ENCODE measurements at places on chromosomes 5 and 9.

DNA sequence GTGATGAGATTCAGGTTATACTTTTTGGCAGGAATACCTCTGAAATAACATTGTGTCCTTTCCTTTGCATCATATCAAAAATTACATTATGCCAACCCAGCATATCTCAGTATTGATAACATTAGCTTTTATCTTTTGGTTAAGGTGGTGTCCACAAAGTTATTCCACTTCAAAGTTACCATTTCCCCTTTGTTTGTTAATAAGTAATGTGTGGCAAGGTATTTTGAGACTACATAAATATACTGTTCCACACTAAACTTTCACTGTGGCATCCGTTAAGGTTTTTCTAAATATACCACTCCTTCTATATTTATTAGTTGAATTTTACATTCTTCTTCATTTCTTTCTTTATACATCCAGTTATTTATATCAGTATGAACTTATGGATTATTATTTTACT is 14.1 kb upstream of the ARHGEF37 start:
- no peak for DNase-seq

- peak; percentile 85 for DNase-seq
Measured at GRCh38 chr9:84331119-84331809, 9.3 kb downstream of the SLC28A3 start.

DNA sequence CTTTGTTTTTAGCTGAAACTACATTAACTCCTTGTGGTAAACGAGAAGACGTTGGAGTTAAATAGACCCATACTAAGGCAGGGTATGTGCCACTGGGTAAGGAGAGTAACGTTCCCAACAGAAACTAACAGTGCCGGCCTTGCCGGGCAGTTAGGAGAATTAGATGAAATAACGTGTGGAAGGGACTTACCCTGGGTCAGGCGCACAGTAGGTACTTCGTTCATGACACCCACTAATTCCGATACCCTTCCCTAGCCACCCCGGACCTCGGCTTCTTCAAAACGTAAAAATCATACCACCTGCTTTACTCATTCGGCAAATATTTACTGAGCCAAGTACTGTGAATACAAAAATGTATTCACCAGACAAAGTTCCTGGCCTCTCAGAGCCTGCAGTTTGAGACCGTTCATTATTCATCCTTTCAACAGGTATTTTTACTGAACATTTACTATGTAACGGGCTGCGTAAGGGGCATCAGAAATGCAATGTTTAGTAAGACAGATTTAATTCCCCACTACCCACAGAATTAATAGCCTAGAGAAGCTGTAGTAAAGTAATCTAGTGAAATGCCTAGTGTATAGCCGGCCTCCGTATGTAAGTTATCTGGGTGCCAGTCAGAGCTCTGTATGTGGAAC is 3.2 kb upstream of the SMIM23 start:
- DNase-seq: no peak

GRCh38 chr9:129247285-129248153 is 69.5 kb upstream of the IER5L start:
- DNase-seq: no peak

DNA sequence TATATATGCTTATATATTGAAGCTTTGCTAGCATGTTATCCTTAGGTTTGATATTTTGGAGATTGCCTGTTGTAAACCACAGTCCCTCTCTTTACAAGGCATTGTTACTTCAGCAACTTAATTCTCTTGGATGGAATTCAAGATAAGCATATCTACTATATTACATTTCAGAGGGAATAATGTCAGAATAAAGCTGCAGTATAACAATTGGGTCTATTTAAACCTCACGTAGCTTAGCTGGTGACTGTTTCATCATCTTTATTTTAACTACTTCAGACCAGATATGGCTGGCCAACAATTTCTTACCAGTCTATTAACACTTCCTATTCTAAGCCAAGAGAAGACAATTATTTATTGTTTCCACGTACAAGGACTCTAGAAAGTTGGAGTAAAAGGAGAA is 27.1 kb downstream of the ZCCHC10 start:
- DNase-seq: no peak

DNA sequence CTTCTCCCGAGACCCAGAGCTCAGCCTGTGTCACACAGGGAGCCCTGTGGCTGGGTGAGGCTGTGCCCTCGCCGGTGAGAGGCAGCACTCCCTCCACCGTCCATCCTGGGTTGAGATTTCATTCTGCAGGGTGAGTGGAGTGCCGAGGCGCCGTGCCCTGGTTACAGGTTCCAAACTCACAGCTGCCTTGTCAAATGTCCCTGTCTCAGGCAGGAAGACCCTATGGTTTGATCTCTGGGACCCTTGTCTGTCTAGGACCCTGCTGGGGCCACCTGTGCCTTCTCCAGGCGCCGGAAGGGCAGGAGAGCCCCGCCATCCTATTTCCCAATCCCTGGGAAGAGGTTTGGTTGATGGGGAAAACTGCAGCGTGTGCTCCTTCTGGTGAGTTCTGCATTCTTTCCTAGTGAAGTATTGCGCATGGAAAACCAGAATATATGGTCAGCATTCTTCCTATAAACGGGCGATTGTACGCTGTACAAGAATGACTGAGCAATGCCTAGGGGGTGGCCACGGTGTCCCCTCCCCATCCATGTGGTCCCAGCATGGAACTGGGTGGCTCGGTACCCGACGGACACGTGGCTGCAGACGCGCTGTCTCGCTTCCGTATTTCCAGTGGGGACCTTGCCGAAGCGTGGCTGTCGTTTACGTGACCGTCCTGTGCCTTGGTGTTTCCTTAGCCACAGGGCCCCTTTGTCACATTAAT is 95.9 kb upstream of the COL5A1 start:
- DNase-seq: peak; percentile 7

- no peak for DNase-seq
Measured at GRCh38 chr9:130988400-130988747, 20.6 kb upstream of the LAMC3 start.

- DNase-seq: no peak
Measured at GRCh38 chr9:100294341-100294740, 58.4 kb downstream of the TEX10 start.

- no peak for DNase-seq
Measured at GRCh38 chr5:168699002-168699401, 119.8 kb upstream of the PANK3 start.

- no peak for DNase-seq
Measured at GRCh38 chr5:96795626-96796025, 12.1 kb downstream of the ERAP1 start.

DNA sequence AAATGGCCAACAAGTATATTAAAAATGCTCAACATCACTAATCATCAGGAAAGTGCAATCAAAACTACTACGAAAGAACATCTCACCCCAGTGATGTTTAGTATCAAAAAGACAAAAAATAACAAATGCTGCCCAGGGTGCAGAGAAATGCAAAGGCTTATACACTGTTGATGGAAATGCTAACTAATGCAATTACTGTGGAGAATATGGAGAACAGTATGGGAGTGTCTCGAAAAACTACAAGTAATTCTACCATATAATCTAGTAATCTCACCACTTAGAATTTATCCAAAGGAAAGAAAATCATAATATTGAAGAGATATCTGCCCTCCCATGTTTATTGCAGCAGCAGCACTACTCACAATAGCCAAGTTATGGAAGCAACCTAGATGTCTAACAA is 246.5 kb upstream of the VLDLR start:
- DNase-seq: no peak

- DNase-seq: no peak
Measured at GRCh38 chr5:178309271-178310013, 76.8 kb upstream of the PHYKPL start.

GRCh38 chr5:54717870-54718269 is 200.3 kb downstream of the SNX18 start:
- no peak for DNase-seq

DNA sequence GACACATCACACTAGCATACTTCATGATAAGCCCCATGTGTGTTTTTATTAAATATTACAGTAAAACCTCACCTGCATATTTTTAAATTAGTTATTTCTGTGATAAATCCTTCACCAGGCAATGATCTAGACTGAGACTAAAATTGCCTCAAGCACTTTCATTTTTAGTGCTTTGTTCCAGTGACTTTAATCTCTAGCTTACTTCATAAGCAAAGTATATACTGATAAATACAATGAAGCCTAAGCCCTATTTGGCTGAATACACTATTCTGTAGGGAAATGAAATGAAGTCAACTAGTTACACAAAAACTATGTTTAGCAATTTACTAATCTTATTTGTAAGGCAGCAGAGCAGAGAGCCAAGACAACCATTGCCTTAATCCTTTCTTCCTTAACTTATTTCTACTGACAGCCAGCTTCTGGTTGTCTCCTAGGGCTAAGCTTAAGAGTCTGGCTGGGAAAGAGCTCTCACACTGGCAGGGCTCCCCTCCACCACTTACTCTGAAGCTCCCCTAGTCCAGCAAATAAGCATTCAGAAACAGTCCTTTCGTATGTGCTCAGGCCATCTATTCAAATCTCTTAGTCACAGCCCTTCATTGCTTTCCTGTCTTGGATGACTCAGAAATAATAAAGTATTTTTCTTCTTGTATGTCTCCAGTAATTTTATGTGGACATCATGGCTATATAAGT is 31.4 kb upstream of the MTAP start:
- DNase-seq: no peak

- DNase-seq: peak; percentile 44
Measured at GRCh38 chr9:128818839-128819715, 777 bp downstream of the ENDOG start.

DNA sequence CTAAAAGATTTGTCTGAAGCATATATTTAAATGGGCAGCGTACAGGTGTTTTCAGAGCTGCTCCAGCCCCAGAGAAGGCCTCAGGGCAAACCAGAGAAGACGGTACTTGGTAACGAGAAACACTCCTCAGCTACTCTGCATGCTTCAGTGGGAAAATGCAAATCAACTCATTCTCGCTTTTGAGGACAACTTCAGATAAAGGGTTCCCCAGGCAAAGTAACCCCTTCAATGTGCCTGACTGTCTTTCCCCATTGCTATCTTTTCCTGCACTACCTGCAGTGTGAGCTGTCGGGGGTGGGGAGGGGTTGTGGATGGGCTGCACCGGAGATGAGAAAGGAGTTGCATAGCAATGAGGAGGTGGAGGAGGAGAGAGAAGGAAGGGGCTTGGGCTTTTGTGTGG is 339.7 kb upstream of the CLINT1 start:
- no peak for DNase-seq

GRCh38 chr5:153555420-153556114 is 65.1 kb downstream of the GRIA1 start:
- DNase-seq: no peak

- peak; percentile 67 for DNase-seq
Measured at GRCh38 chr5:140239939-140240700, 62.8 kb downstream of the PFDN1 start.

DNA sequence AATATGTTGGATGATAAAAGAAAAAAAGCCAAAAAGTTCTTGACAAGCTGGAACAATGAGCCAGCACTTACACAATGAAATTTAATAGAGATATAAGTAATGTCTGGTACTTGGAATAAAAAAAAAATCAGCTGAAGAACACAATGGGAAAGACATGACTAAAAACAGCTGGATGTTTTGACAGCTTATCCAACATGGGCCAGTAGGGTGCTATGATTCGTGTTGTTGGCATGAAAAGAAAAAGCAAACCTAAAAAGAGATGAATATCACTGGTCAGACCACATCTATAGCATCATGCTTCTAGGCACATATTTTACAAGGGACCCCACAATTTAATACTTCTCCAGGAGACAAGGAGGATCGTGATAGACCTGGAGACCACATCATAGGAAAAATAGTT is 175.3 kb downstream of the ARL15 start:
- no peak for DNase-seq

DNA sequence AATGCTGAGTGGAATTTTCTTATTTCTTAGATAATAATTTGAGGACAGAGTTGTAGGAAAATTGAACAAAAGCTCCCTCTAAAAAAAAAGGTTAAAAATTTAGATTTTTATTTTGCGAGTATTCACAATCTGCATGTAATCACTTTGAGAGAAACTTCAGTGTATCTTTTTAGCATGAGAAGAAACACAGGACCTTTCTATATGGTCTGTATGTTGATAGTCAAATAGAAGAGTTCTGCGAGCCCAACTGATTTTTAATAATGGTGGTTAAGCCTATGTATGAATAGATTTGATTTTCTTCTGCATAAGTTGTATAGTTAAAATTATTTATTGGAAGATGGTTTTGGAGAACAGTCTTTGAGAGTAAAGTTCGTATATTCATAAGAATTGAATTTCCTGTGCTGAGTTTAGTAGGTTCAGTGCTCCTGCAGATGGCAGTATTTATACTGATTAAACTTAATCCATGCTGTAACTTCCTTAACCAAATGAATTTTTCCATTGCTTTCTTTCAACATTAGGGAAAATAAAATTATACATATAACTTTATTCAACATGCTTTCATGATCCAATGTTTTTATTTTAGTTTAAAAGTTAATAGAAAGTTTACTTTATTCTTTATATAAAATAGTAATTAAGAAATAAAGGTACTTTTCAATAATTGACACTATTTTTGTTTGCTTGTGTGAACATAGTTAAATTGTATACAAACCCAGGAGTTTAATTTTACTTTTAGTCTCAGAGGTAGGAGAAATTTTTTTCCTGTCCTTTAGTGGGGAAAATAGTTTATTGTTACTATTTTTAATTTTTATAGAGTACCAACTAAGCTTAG is 19.6 kb downstream of the TCERG1 start:
- no peak for DNase-seq

- DNase-seq: no peak
Measured at GRCh38 chr9:2502210-2502609, 119.4 kb upstream of the VLDLR start.

DNA sequence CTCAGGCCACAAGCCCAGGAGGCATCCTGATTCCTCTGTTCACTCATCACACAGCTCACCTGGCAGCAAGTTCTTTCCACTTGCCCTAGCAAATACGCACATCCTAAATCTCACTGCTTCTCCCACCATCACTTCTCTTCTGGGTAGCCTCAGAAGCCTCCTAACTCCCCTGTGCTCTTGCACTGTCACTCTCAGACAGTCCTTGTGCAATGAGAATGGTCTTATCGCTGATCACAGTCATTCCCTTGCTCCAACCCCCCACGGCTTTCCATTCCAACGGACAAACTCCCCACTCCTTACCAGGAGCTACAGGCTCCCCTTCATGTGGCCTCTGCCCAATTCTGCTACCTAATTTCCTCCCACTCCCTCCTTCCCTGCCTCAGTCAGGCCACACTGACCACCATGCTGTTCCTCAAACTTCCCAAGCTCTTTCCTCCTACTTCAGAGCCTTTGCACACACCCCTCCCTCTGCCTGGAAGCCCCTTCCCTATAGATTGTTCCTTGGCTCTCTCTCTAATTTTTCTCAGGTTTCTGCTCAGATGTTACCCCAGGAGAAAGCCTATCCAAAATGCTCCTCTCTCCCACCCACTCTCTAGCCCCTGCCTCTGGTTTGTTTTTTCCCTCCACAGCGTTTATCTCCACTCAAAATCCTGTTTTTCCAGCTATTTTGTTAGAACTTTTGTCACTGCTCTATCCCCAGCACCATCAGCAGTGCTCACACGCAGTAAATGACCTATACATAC is 34.1 kb upstream of the TNFAIP8 start:
- no peak for DNase-seq

- no peak for DNase-seq
Measured at GRCh38 chr5:97752871-97753270, 569.8 kb upstream of the RIOK2 start.

- peak; percentile 40 for DNase-seq
Measured at GRCh38 chr5:14105718-14106410, 37.3 kb upstream of the TRIO start.

GRCh38 chr9:104776797-104777196 is 12.9 kb downstream of the NIPSNAP3B start:
- DNase-seq: no peak

- DNase-seq: peak; percentile 37
Measured at GRCh38 chr5:73625944-73626811, at the start of gene ARHGEF28. Gene ARHGEF28 (plus strand): TSS chr5:73626196. CDS start chr5:73684852, 58,656 bp downstream.
